Uterus (tissue), 4 donors: ENCODE measurements at places on chromosomes 2 and 18. TPM values are rescaled to one million over a fixed set of nuclear protein-coding genes. Genes with fewer than 3 reads are reported as not detected.

DNA sequence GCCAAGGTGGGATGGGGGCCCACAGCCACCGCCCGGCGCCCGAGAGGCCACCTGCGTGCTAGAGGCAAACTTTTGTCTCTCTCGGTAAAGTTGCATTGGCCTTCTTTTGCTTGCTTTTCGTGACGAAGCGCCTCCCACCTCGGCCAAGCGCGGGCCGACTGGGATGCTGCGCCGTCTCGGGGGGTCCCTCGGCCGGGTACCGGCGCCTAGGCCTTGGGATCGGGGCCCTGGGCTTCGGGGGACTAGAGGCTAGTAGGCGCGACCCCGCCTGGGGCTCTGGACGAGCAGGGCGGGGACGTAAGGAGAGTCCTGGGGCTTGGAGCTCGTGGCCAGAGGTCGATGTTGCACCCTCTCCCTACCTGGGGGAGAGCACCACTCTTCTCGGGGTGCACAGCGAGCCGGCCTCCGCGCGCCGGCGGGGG, 545 bp downstream of the GLI2 start:
- no peak for DNase-seq

DNA sequence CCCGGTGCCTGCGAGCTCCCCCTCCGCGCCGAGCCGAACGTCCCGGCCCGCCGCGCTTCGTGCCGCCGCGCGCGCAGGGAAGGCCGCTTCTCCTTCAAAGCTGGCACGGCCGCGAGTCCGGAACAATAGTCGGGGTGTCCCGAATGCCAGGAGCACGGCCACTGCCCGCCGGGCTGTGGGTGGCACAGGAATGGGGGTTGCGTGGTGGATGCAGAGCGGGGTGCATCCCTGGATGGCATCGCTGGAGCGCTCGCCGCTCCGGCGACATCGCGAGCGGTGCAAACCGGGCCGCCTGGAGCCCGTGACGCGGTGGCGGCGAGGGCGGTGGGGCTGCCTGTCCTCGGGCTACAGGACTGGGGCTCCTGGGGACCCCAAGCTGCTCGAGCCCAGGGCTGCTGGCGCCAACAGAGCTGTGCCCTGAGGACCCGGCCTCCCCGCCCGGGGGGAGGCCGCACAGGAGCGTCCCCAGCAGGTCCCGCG, 1.1 kb upstream of the SATB2 start:
- no peak for DNase-seq

The LHCGR gene
- not detected for total RNA-seq

The CAPN14 gene
- total RNA-seq = 0.14 TPM

The SERPINB11 gene
- not detected for total RNA-seq

- DNase-seq = no peak
These were observed 1889.3 kb upstream of the CELF4 start for GRCh38 chr18:39454866-39455265.
